ENCODE measurements at places on chromosomes 16 and 17. TPM values are rescaled to one million over a fixed set of nuclear protein-coding genes. Genes with fewer than 3 reads are reported as not detected.

Gene TMEM220
- total RNA-seq, result 1.3 TPM

Gene TNP2
- not detected for total RNA-seq

Gene KRT26
- not detected for total RNA-seq

Gene RND2
- total RNA-seq, result 1.3 TPM

Gene NFATC3
- total RNA-seq, result 32.4 TPM

Gene DHRS7C
- not detected for total RNA-seq

Gene SLC38A8
- total RNA-seq, result not detected

Gene SMIM5
- 0.07 TPM for total RNA-seq

Gene OTOP2
- total RNA-seq, result not detected

Gene CFAP97D1
- 0.16 TPM for total RNA-seq

Gene SULT1A2
- not detected for total RNA-seq

Gene CACNG1
- not detected for total RNA-seq

Gene C16orf90
- total RNA-seq, result not detected

Gene TEX14
- 0.09 TPM for total RNA-seq

Gene KRT40
- total RNA-seq, result not detected

Gene PYDC1
- not detected for total RNA-seq

Gene CDT1
- 3.7 TPM for total RNA-seq

Gene ALOX12
- total RNA-seq, result not detected

Gene PRSS21
- total RNA-seq, result not detected

Gene TMEM106A
- total RNA-seq, result 11.4 TPM

Gene PEX12
- total RNA-seq, result 5.6 TPM

Gene TBC1D3H
- not detected for total RNA-seq
